Astrocyte of the spinal cord (primary cell): ENCODE measurements at places on chromosomes 5 and 9.

DNA sequence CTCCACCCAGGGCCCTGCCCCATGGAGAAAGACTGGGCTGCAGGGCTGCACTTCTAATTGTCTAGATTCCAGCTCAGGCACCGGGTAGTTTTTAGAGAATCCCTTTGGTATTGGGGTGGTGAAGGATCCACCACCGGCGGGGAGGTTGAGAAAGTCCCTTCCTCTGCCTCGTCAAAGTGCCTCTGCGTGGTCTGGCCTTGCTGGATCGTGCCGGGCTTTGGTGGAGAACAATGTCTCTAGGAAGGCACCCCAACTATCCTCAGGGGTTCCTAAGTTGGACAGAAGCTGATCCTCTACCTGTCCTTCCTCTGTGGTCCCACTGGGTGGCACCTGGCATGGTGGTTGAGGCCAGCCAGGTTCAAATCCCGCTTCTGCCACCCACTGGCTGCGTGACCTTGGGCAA lies 7.3 kb upstream of the AMBP start:
- DNase-seq = no peak

DNA sequence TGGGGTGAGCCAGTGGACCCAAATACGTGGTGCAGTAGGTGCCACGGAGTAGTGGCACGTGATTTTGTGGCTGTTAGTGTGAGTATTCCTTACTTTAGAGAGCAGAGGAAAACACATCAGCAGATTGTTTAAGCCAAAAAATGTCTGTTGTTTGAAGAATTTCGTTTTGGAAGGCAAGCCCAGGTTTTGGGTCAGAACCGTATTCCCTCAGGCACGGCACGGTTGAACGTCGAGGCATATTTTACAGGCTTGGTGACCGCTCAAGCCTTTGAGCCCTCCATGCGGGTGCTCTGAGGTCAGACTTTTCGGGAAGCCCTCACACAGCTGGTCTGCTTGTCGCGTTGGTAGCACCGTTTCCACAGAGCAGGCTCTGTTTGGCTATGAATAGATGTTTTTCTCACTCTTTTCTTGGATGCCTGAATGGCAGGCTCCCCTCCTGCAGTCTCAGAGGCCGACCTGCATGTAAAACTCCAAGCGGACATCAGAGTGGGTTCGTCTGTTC lies 27.2 kb downstream of the NEK6 start:
- peak; percentile 67 for DNase-seq

DNA sequence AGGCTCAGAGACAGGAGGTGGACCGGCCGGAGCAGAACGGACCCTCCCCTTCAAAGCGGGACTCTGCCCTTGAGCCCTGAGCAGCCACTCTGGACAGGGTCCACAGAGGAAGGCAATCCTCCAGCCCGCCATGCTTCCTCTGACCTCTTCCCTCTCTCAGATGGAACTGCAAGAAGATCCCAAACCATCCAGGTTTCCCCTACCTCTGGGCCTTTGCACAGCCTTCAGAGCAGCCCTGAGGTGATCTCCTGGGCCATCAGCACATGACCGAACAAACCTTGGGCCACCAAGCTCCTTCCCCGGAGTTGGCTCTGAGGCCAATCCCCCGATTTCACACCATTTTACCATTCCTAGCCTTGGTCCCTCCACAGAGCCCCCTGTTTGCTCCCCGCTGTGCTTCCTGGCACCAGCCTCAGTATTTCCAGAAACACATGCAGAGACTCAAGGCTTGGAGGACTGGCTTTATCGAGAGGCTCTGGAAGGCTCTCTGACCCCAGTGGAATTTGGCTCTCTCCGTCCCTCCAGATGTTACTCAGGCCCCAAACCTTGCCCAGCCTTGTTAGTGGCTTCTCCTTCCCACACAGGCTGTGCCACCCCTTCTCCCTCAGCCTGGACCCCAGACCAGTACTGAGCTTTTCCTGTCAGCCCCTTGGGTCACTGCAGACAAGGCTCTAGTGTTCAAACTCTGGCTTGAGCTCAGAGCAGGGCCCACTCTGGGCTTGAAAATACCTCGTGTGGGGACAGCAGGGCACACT lies 48.6 kb upstream of the KCNMB1 start:
- no peak for DNase-seq

DNA sequence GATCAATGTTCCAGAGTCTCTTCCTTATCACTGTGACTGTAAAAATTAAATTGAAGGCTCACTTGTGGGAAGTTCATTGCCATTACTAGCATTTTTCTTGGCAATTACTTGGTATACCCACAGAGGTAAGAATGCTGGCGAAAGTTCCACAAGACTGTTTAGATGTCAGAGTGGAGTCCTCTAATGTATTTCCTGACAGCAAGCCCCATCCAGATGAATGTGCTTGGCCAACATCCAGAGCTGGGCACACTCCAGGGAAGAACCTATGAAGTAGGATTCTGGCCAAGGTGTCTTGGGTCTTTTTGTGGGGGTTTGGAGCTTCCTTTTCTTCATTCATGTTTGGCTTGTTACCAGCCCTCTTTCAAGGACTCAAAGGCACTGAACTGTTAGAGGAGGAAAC lies 473.6 kb downstream of the DMAC1 start:
- no peak for DNase-seq

GRCh38 chr9:129567842-129568559 lies 52.9 kb downstream of the C9orf50 start:
- peak; percentile 65 for DNase-seq

DNA sequence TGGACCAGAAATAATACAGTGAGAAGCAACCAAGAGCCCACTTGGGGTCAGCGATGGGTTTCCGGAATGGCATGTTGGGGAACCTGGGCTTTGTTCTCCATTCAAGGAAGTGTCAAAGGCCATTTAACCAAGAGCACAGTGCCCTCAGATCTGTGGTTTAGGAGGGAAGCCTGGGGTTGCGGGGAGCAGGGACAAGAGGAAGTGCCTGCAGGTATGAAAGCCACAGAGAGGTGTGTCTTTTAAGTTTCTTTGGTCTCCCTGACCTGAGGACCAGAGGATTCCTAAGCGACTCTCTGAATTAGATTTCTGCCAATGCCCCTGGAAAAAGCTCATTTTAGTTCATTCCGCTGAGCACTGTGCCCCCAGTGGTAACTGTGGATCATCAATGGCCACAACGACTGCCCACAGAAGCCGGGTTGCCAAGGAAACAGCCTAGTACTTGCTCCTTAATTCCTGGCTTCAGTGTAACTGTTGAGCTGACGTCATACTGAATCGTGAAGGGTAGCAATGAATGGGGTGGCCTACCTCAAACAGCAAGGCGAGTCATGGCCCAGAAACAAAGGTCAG lies 107.3 kb upstream of the SPIN1 start:
- DNase-seq = peak; percentile 67

GRCh38 chr9:24391095-24391494 lies 154.6 kb downstream of the IZUMO3 start:
- no peak for DNase-seq

- DNase-seq = no peak
These were observed 214.5 kb upstream of the PUM3 start for GRCh38 chr9:3058409-3058808.

- DNase-seq = no peak
These were observed 7.8 kb downstream of the RAI14 start for GRCh38 chr5:34663771-34664496.

DNA sequence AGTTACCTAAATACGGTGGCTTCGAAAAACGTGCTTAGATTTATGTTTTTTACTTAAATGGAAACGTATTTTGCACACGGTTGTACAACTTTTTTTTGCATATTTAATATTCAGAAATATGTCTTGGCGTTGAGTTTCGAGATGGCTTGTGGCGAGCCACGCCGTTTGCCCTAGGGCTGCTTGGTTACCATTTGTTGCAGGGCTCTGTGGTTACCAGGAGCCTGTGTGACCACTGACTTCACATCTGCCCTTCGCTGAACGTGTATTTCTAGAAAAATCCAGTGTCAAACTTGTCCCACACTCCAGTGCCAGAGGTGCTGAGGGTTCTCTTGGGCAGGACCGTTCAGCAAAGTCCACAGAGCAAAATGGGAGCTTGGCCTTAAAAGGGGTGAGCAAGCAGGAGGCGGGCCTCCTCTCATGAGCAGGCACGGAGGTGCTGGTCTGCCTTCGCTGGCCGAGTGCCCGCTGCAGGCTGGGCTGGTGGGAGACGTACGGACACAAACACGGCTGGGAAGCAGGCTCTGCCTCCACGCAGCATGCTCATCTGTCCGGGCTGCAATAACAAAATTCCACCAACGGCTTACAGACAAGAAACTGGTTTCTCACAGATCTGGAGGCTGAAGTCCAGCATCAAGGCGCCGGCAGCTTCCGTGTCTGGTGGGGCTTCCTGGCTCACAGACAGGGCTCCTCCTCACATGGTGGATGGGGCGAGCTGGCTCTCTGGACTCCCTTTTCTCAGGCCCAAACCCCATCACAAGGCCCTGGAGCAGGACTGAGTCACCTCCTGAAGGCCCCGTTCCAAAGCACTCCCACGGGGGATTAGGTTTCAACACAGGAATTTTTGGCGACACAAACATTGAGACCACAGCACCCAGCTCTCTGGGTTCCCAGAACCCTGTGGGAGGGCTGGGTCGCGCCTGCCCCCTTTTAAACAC lies 5.4 kb downstream of the MRPL36 start:
- DNase-seq = peak; percentile 85

DNA sequence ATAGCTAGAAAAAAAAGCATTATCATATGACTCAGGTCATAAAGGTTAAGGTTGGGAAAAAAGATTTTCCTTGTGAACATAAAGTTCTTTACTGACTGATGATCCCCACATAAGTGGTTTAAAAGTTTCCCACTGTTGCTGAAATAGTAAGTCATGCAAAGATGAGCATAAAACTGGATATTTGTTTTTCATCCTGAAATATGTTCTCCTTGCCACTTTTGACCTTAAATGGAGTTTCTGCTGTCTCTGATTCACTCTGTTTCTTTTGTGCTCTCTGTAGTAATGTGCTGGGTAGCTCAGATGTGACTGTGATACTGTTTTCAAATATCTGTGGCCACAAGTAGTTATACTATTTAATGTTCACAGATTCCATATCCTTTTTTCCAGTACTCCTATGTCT lies 162.5 kb upstream of the GAS1 start:
- DNase-seq = peak; percentile 70

GRCh38 chr5:141778683-141779082 lies 96.7 kb upstream of the ARAP3 start:
- no peak for DNase-seq

DNA sequence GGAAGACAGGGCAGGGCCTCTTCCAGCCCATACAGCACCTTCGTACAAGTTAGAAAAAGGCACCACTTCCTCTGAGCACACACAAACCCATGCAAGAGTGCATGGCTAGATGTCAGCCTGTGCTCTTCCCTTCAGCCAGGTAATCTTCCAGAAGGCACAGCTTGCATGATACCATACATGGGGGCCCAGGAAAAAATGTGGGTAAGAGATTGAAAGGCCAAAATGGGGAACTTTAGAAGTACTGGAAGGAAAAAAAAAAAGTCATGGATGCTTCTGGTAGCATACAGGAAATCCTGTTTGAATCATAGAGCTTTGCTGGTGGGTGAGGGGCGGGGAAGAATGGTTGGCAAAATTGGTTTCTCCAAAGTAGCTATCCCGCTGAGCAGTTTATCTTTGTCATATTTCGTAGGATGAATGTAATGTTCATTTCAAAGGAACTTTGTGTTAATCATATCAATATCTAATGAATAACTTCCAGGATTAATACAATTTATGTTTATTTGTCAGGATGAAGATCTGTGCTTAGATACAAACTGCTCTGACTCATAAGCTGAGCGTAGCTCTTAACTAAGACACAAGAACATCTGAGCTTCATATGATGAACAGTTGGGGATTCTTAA lies 78.2 kb upstream of the MAP3K1 start:
- peak; percentile 12 for DNase-seq

DNA sequence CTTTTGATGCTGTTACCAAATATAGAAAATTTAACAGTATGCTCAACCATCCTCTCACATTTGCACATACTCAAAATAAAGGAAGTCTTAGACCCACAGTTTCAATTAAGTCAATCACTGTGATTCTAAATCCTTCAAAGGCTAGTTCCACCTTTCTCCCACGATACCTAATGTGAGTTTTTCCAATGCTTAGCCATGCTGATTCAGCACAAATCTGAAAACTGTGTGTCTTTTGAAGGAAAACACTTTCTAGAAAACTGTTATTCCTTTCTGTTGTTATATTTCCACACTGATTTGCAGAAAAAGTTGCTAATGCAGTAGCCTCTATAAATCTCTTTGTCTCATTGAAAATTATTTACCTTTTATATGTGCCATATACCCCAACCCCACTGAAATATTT lies 645.7 kb downstream of the PRR16 start:
- DNase-seq = no peak

- no peak for DNase-seq
These were observed 544.7 kb upstream of the KLF4 start for GRCh38 chr9:108033976-108034964.

- no peak for DNase-seq
These were observed 18.7 kb upstream of the EEIG1 start for GRCh38 chr9:127999461-127999860.

DNA sequence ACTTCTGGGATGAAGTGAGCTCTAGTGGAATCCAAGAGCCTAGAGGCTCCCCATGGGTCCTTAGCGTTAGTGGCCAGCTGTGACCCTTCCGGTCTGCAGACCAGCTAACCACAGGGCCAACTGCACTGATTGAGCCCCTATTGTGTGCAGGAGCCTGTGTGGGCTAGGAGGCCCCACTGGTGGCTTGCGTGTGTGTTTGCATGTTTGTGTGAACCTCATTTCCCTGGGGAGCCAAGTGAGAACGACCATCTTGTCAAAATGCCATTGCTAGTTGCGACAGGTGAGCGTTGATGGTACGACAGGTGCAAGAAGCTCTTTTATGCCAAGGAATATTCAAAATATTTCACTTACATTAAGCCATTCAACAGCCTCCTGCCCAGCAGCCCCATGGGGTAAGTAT lies 44.1 kb upstream of the ANKRD33B start:
- no peak for DNase-seq

- peak; percentile 15 for DNase-seq
These were observed 121.1 kb downstream of the FBXL7 start for GRCh38 chr5:15621094-15621493.

DNA sequence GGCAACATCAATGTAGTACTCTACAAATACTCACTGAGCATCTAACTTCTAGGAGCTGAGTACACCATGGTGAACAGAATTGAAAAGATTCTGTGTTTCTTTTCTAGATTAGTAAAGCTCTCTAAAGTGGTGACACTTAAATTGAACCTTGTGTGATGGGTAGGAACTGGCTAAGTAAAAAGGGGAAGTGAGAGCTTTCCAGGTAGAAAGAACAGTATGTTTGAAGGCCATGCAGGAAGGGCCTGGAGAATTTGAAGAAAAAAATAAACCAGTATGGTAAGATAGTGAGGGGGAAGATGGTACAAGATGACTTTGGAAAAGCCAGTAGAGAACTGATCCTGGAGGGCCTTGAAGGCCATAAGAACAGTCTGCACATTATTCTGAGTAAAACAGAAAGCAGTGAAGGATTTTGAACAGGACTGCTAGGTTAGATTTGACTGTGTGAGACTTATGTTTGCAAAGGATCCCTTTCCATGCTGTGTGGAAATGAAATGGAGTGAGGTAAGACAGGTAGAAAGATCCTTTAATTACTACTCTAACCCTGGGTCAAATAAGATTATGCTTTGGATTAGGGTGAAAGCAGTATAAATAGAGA lies 46.7 kb upstream of the UBQLN1 start:
- no peak for DNase-seq
